Dermis microvascular lymphatic vessel endothelial cell (primary cell): ENCODE measurements at places on chromosomes 6 and 20.
A peak's percentile ranks its signal among the peaks of the same experiment; 100 is the strongest.

DNA sequence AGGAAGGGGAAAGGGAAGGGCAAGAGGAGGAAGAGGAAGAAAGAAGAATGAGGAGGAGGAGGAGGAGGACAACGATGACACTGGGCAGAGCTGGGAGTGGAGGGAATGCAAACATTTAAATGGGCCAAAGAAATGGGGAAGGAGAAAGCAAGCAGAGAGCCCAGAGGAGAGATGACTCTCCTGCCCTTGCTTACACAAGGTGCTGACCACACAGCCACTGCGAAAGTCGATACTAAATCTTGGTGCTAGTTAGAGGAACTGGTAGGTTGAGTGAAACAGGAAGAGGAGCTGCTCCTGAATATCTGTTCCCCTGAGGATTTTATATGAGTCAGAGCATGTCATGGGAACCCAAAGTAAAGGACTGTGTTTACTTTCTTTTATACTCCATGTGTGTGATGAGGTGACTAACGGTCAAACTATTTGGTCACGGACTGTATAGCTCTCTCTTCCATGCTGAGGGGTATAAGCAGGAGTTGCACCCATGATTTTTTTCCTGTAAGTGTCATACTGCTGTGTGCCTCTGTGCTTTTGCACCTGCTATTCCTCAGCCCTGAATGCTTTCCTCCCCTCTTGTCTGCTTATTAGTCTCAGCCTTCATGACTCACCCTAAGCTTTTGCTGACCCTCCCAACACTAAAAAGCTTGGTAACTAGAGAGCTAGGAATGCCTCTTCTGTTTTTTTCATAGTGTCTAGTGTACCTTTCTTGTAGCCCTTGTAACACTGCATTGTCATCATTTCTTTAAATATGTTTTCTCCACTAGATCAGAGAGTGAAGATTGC lies 9.5 kb upstream of the PAQR8 start:
- peak; percentile 43 for DNase-seq

- no peak for DNase-seq
Measured at GRCh38 chr6:113596387-113597230, 260.5 kb upstream of the MARCKS start.

- DNase-seq, result no peak
Measured at GRCh38 chr20:45783656-45784294, 7.9 kb downstream of the WFDC3 start.

- DNase-seq, result no peak
Measured at GRCh38 chr6:110378552-110378951, 20.4 kb upstream of the METTL24 start.

DNA sequence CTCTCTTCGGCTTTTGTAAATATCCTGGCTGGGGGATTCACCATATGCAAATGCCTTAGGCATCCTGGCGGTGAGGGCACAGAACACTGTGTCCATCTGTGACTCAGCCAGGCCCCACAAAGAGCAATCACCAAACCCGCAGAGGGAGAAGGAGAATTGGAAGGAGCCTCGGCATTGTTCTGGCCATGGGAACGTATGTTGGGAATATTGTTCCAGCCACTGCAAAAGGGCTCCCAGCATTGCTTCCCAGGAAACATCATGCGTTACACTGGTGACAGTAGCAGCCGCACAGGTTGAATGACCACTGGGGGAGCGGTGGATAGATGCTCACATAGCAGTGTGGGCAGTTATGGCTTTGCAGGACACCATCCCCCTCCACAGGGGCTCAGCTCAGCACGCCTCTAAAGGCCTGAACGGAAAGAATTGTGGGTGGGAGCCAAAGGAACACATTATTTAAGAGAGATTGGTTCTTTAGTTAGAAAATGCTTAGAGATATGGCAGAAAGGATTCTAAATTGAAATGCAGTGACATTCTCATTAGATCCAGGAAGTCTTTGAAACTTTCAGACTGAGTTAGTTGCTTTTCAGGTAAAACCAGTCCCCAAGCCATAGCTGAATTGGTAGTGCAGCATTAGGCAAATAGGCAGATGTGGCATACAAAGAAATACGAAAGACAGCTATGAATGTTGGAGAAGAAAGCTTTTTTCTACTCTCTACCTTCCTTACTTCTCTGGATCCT lies 104.3 kb downstream of the RNF144B start:
- no peak for DNase-seq

DNA sequence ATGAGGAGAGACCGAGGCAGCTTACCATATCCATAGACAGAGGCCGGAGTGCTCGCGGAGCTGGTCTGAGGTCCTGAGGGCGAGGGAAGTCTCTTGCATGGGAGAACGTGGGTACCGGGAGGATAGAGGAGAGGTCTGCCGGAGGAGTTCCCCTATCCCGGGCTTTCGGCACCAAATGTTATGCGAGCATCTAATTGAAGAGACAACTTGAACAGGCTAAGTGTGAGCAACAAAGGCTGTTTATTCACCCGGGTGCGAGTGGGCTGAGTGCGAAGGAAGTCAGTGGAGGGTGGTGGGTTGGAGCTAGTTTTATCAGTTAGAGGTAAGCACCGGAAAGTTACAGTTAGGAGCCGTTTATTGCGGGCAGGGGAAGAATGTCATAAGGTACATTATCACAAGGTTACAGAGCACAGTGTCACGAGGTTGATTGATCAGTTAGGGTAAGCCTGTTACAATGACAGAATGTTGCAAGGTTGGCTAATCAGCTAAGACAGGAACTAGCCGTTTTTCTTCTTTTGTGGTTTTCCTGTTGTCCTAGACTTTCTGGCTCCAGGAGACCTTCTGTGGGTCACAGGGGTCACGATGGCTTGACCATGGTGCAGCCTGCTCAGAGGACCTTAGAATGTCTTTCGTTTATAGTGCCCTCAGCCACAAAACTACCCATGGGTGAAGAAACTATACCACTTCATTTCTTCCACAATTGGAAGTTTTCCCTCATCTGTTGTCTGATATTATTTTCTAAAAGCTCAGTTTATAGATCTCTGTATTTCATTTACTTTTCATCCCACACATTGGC lies 746.0 kb upstream of the ADGRB3 start:
- no peak for DNase-seq

DNA sequence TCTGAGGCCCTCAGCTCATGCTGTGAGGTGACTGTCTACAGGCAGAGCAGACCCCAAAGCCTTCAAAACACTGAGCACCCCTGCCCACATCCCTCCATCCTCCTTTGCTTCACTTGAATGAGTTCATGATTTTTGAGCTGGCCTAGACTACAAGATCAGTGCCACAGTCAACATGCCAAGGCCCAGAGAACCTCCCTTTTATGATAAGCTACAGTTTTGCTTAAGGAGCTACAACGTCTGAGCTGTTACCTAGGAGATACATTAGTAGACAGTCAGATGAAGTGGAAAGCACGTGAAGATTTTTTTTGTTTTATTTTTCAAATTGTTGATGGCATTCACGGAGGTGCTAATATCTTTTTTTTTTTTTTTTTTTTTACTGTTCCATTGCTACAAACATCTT lies 139.0 kb downstream of the SOBP start:
- DNase-seq, result no peak
